ENCODE measurements at places on chromosomes 6 and 20. TPM values are rescaled to one million over a fixed set of nuclear protein-coding genes. Genes with fewer than 3 reads are reported as not detected.

NRN1 gene
- polyA plus RNA-seq: 4.9 TPM

ZC2HC1B gene
- not detected for polyA plus RNA-seq

ELOVL4 gene
- polyA plus RNA-seq: 8.0 TPM

HSF2 gene
- 38.3 TPM for polyA plus RNA-seq

ANKEF1 gene
- polyA plus RNA-seq: 9.5 TPM

COX4I2 gene
- 2.6 TPM for polyA plus RNA-seq

WFDC12 gene
- not detected for polyA plus RNA-seq

RPRD1B gene
- 40.6 TPM for polyA plus RNA-seq

MROH8 gene
- polyA plus RNA-seq: 6.7 TPM

Data from left renal pelvis (tissue), 4 donors.